ENCODE measurements at places on chromosomes 16 and 17.

- DNase-seq = no peak
Observed at GRCh38 chr17:14510136-14510535, 209.3 kb downstream of the HS3ST3B1 start.

GRCh38 chr16:49484451-49484849 is 110.8 kb downstream of the C16orf78 start:
- no peak for DNase-seq

GRCh38 chr17:27845264-27846041 is 45.1 kb upstream of the NOS2 start:
- DNase-seq = no peak

DNA sequence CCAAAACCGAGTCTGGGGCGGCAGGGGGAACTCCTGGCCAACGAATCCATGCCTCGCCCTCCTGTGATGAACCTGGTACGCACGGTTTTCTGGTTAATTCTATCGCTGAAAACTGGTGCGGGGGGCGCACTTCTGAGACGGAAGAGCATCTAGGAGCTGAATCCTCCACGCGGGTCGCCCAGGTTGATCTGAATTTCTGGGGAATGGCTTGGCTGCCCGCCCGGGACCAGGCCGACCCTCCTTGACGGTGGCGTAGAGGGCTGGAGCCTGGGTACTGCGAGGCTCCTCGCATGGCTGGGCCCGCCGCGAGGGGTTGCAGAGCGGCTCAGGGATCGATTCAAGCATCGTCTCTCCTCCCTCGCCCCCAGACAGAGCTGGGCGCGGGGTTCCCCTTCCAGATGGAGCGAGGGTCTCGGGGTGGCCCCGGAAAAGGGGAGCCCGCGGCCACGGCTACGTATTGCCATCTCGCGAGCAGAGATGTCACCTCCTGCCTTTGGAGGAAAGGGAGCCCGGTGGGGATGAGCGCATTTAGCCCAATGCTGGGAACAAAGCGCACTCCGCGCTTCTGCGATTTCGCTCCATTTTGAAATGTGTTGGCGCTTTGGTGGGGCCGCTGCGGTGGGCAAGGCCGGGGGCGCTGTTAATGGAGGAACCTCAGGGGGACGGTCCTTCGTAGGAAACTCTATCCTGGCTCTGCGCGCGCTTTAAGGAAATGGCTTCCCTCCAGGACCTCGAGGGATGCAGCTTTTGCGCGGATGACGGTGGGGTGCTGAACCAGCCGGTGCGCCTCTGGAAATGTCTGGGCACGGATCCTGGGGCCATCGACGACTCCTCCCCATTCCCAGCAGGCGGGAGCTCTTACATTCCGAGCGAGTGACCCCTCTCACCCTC is 2.7 kb downstream of the MAPT start:
- DNase-seq = peak; percentile 23

DNA sequence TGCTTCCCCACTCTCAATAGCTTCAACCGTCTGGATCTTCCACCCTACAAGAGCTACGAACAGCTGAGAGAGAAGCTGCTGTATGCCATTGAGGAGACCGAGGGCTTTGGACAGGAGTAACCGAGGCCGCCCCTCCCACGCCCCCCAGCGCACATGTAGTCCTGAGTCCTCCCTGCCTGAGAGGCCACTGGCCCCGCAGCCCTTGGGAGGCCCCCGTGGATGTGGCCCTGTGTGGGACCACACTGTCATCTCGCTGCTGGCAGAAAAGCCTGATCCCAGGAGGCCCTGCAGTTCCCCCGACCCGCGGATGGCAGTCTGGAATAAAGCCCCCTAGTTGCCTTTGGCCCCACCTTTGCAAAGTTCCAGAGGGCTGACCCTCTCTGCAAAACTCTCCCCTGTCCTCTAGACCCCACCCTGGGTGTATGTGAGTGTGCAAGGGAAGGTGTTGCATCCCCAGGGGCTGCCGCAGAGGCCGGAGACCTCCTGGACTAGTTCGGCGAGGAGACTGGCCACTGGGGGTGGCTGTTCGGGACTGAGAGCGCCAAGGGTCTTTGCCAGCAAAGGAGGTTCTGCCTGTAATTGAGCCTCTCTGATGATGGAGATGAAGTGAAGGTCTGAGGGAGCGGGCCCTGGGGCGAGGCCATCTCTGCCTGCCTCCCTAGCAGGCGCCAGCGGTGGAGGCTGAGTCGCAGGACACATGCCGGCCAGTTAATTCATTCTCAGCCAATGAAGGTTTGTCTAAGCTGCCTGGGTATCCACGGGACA is 11.1 kb upstream of the CLEC18A start:
- DNase-seq = no peak

GRCh38 chr17:77399319-77399957 is 258.7 kb downstream of the SEC14L1 start:
- DNase-seq = no peak

DNA sequence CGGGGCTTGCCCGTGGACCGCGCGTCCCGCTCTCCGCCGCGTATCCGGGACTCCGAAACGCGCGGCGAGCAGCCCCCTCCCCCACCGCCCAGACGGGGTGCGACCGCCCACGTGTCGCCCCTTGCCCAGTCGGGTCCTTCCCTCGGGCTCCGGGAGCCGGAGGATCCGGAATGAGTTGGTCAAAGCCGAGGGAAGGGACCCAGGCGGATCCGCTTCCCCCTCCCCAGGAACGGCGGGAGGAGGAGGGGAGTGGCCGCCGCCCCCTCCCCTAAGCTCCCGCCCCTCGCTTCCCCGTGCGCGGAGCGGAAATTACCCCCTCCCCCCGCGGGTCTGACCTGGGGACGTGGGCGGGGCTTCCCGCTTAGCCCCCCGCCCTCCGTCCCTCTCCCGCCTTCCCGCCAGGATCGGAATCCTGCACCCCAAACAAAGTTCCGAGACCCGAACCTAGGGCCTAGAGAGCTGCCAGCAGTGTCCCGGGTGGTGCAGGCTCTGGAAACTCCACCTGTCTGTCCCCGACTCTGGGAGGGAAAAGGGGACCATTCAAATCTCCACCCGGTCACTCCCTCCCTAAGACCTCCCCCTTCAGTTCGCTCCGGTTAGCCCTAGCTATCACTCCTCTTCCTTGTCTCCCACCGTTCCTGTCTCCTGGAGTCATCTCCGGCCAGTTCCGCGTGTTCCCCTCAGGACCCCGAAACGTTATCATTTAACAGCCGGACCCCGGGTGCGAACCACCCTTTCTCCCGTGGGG is 1.0 kb upstream of the IGF2BP1 start:
- peak; percentile 30 for DNase-seq

- peak; percentile 70 for DNase-seq
Observed at GRCh38 chr16:75555213-75555706, 792 bp downstream of the TMEM231 start.

DNA sequence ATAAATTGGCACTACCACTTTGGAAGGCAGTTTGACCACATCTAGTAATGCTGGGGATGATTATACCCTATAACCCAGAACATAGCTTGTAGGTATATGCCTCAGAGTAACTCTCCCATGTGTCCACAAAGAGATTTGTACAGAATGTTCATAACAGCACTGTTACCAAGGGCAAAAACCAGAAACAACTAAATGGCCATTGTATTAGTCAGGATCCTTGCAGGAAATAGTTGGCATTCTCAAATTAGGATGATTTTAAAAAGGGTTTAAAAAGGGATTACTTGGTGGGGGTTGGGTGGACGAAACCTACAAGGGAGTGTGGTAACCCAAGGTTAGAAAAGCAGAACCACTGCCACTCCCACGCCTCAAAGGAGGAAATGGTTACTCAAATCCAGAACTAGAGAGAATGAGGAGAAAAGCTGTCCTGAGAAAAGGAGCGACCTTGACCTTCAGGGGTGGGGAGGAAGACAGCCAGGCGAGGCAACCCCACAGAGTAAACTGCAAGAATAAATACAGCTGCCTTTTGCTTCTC is 2.1 kb downstream of the CPPED1 start:
- no peak for DNase-seq

- no peak for DNase-seq
Observed at GRCh38 chr16:83248735-83249463, 558.9 kb upstream of the HSBP1 start.

DNA sequence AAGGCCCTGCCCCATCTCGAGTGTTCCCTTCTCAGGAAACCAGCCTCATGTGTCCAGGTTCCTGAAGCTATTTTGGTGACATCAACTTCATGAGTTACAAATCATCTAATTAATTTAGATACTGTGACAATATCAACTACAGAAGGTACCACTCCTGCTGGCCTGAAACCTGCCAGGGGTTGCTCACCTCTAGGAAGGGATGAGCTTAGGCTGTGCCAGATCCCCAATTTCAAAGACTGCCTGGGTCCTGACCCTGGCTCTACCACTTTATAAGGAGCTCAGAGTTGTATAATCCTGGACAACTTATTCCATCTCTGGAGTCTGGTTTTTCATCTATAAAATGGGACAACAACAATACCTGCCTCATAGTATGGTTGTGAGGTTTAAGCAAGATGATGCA is 5.2 kb downstream of the C16orf78 start:
- no peak for DNase-seq

DNA sequence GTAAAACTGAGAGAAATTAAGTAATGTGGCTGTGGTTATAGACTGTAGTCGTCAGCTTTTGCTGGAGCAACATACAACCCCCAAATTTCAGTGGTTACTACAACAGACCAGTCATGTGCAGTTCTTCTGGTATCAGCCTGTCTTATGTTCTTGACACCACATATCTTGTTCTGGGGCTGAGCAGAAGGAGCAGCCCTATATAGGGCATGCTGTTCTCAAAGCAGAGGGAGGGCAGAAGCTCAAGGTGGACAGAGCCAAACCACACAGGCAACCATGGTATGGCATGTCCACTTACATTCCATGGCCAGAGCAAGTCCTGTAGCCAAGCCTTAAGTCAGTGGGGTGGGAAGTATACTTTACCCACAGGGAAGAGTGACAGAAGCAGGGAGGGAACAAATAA is 7.7 kb downstream of the PRKAR1A start:
- DNase-seq = no peak

GRCh38 chr16:83906683-83907082 is 7.8 kb downstream of the MLYCD start:
- no peak for DNase-seq

GRCh38 chr16:3690980-3691720 is 26.2 kb downstream of the TRAP1 start:
- no peak for DNase-seq

DNA sequence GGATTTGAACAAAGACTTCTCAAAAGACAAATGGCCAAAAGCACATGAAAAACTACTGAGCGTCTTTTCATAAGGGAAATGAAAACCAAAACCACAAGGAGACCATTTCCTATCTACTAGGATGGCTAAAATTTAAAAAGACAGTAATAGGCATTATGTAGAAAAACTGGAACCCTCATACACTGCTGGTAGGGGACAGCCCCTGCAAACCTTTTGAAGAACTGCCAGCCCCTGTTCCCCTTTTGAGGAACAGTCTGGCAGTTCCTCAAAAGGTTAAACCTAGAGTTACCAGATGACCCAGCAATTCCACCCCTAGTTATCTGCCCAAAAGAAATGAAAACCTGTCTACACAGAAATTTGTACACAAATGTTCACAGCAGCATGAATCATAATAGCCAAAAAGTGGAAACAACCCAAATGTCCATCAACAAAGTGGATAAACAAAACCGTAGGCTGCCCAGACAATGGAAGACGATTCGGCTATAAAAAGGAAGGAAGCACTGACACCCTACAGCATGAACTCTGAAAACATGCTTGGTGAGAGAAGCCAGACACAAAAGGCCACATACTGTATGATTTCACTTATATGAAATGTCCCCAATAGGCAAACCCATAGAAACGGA is 22.9 kb downstream of the CDIP1 start:
- DNase-seq = no peak

DNA sequence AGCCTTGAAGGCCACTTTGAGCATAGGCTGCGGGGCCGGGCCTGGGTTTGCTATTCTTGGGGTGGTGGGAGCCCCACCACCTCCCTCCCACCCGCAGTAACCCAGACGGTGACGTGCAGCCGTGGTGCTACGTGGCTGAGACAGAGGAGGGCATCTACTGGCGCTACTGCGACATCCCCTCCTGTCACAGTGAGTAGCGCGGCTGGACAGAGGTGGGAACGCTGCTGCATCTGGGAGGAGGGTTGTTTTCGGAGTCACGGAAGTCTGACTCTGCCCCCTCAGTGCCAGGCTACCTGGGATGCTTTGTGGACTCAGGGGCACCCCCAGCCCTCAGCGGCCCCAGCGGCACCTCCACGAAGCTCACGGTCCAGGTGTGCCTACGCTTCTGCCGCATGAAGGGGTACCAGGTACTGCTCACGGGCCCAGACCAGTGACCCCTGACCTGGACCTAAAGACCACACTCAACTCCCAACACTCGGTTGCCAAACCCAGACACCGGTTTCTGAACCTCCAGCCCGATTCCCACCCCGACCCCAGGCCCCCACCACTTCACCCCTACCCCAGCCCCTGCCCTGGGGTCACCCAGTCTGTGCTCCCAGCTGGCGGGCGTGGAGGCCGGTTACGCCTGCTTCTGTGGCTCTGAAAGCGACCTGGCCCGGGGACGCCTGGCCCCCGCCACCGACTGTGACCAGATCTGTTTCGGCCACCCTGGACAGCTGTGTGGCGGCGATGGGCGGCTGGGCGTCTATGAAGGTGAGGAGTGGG is 2.1 kb downstream of the KREMEN2 start:
- DNase-seq = no peak

DNA sequence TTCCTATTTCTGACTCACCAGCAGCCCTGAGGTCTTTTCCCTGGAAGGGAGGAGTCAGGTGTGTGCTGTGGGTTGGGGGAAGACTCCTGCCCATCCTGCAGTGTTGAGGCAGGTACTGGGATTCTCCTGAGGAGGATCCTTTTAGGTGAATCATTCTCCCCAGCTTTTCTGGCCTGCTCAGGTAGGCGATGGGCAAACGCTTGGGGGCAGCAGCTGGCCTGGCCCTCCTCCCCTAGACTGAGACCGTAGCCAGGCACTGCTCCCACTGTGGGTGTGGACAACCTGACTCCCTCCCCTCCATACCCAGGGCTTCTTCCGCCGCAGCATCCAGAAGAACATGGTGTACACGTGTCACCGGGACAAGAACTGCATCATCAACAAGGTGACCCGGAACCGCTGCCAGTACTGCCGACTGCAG is 15.1 kb downstream of the GJD3 start:
- DNase-seq = no peak

- DNase-seq = no peak
Observed at GRCh38 chr17:10314329-10314728, 58.5 kb downstream of the MYH13 start.

DNA sequence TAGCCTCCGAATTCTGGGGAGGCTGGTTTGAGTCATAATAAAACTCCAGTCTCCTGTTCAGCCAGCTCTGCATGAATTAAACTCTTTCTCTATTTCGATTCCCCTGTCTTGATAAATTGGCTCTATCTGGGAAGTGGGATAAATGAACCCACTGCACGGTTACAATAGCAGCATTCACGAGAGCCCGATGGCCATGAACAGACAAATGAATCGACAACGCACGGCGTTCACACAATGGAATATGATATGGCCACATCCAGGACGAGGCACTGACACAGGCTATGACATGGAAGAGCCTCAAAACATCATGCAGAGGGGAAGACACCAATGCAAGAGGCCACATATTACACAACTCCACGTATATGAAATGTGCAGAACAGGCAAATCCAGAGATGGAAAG is 5.6 kb upstream of the CARD14 start:
- DNase-seq = no peak

- no peak for DNase-seq
Observed at GRCh38 chr16:79278506-79278905, 322.0 kb downstream of the MAF start.

- DNase-seq = no peak
Observed at GRCh38 chr16:51355875-51356274, 204.8 kb upstream of the SALL1 start.

Measured in NCI-H1105 (cell line).